Left lung (tissue), 14 donors: ENCODE measurements at places on chromosomes 16 and 17. TPM values are rescaled to one million over a fixed set of nuclear protein-coding genes. Genes with fewer than 3 reads are reported as not detected.

GRCh38 chr16:3665508-3665907 lies 11.0 kb downstream of the DNASE1 start:
- no peak for DNase-seq

GRCh38 chr17:64087252-64088005 lies 42.5 kb downstream of the ERN1 start:
- DNase-seq: no peak

DNA sequence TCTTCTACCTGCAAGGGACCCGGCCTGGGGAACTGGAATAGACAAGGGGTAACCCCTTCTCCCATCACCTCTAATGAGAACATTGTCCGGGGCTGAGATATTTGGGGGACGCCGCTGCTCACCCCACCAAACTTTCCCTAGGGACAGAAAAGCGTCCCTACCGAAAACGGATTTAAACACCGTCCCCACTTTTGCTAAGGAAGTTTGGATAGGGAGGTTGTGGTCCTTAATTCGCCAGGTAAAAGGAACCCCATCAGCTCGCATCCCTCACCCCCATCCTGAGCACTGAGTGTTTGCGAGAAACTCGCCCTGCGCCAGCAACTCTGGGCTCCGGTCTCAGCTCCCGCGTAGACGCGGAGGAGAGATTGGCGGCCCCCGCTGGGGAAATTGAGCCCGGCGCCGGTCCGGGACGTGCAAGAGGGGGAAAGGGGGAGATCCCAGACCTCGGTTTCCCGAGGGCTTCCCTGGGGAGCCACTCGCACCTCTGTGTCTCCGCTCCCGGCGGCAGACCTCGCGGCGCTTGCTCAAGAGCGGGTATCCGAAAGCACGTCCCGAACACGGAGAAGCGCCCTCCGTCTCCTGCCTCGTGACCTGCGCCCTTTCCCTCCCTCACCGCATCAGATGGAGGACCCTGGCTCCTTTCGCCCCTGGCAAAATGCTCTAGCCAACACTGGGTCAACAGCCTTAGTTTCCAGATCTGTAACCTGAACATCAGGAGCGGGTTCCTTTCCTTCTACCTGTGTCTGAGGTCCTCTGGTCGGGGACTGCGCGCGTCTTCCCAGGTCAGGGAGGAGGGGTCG lies 3.1 kb upstream of the SOX9 start:
- no peak for DNase-seq

GRCh38 chr16:84751947-84752346 lies 52.1 kb downstream of the USP10 start:
- DNase-seq: no peak

DNA sequence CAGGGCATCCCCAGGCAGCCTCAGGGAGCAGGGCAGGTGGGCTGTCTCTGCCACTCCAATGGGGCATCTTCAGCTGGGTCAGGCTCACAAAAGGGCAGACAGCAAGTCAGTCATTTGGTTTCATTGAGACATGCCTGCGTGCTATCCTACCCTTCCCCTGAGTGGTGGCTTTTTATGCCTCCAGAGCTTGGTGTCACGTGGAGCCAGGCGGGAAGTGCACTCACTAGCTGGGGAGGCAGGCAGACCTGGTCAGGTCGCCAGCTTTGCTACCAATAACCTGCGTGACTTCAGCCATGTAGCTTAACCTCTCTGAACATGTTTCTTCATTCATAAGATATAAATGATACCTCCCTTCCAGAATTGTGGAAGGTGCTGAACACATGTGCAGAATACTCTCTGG lies 415.0 kb downstream of the SOX9 start:
- no peak for DNase-seq

DNA sequence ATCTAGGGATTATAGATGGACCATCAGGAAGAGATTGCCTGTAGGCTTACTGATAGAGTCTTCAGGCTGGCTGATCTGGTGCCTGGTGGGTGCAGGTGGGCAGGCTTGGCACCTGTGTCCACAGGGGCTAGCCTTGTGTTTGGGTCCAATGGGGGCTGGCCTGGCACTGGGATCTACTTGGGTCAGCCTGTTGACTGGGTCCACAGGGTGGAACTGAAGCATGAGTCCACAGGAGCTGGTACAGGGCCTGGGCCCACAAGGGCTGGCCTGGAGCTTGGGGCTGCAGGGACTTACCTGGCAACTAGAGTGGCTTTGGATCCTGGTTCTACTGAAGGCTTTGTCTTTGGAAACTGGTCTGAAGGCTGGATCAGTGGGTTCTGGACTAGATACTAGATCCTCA lies 1217.7 kb downstream of the CDH11 start:
- DNase-seq: no peak

DNA sequence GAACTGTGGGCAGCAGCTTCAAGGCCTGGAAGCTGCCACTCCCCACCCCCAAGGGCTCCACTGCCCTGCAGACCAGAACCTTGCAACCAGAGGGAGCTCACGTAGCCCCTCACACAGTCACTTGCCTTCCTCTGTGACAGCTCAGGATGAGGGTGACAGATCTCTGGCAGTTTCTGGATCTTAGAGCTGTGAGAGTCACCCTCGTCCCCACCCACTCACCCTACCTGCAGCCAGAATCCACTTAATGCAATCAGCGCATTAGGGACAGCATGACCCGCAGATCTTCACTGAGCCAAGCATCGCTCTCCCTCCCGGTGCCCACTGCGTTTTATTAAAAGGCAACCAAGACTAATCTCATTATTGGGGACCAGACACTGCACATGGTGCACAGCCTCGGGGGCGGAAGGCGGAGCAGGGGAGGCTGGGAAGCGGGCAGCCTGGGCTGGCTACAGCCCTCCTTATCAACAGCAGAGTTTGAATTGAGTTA lies 3.5 kb downstream of the CYB561 start:
- DNase-seq: peak; percentile 51

DNA sequence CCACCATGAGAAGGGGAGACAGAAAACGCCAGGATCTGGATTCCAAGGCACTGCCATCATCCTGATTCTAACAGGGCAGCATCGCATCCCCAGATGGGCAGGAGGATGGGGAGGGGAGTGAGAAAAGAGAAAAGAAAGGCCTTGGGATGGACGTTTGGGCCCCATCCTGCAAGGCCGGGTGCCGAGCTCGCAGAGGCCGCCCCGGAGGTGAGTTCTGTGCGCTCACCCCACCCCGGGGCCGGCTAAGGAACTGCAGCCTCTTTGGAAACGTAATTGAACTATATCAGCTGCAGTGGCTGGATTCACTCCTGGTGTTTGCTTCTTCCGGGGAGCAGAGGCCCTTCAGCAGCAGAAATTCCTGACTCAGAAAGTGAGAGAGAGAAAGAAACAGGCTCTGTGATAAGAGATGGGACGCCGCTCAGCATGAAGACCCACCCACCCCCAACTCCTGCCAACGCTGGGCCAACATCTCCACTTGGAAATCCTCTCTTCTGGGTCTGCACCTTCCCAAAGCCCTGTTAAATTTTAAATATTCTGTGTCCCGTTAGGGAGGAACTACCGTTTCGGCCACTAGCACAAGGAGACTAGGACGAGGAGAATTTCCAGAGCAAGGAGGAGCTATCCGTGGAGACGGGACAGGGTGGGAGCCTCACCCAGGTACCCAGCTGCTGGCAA lies 8.5 kb upstream of the SSTR2 start:
- peak; percentile 64 for DNase-seq

DNA sequence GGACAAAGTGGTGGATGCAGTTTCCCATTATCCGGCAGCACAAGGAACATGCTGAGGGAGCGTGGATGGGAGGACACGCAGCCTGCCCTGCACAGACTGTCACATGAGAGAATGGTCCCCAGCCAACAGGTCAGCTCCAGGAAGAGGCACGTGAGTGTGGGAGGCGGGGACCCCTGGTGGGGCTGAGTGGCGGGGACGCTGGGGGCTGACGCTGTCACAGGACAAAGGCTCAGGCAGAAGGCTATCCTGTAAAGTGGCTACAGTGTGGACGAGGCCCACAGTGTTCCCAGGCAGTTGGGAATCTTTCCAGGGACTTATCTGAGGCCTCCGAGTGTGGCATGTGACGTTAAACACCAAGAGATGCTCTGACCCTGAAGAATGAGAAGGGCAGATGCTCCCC lies 30.4 kb downstream of the MBTPS1 start:
- DNase-seq: no peak

GRCh38 chr17:1217089-1217385 lies 37.3 kb upstream of the ABR start:
- DNase-seq: no peak

- DNase-seq: no peak
Observed at GRCh38 chr16:2170080-2170479, 14.5 kb downstream of the TRAF7 start.

- no peak for DNase-seq
Observed at GRCh38 chr17:74738051-74738996, 1.3 kb downstream of the RAB37 start.

DNA sequence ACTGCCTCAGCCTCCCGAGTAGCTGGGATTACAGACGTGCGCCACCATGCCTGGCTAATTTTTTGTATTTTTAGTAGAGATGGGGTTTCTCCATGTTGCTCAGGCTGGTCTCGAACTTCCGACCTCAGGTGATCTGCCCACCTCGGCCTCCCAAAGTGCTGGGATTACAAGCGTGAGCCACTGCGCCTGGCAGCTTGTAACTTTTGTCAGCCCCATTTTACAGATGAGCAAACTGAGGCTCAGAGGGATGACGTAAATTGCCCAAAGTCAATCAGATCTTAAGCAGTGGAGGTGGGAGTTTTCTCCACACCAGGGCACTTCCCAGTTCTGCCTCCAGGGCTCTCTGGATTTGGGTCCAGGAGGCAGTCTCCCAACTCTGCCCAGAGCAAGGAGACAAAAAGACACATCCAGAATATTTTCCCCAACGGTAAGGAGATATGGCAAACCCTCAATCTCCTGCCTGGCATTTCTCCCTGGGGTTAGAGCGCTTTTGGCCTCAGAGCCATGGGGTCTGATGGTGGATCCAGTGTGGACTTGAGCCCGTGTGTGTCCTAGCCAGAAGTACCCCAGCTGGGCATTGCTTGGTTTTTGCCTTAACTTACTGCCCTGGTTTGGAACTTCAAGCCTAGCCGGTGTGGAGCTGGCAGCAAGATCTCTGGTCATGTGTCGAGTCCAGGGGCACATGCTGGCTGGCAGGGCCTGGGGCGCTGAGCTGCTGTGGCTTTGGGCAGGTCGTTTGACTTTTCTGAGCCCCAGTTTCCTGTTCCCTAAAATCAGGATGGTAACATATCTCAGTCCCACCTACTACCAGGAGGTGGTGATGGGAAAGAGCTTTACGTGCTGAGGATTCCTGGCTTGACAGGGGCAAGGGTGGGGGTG lies 3.4 kb downstream of the ADAM11 start:
- DNase-seq: no peak

- DNase-seq: no peak
Observed at GRCh38 chr17:27525836-27526603, 69.8 kb downstream of the KSR1 start.

- DNase-seq: no peak
Observed at GRCh38 chr17:29070781-29071180, 27.8 kb downstream of the PIPOX start.

The ATP1B2 gene
- 0.68 TPM for total RNA-seq

The HNF1B gene
- 9.6 TPM for total RNA-seq

The TEX14 gene
- 0.47 TPM for total RNA-seq

The TRIM72 gene
- total RNA-seq: 0.06 TPM

The PCTP gene
- total RNA-seq: 23.6 TPM

The KRT12 gene
- not detected for total RNA-seq

The MT1F gene
- total RNA-seq: 8.8 TPM

The CD300LB gene
- 1.6 TPM for total RNA-seq

The PRR15L gene
- total RNA-seq: 39.1 TPM

The TBC1D3 gene
- total RNA-seq: not detected
